ENCODE measurements at places on chromosomes 5 and 9.

- no peak for DNase-seq
Observed at GRCh38 chr9:17130291-17130690, 4.5 kb upstream of the CNTLN start.

DNA sequence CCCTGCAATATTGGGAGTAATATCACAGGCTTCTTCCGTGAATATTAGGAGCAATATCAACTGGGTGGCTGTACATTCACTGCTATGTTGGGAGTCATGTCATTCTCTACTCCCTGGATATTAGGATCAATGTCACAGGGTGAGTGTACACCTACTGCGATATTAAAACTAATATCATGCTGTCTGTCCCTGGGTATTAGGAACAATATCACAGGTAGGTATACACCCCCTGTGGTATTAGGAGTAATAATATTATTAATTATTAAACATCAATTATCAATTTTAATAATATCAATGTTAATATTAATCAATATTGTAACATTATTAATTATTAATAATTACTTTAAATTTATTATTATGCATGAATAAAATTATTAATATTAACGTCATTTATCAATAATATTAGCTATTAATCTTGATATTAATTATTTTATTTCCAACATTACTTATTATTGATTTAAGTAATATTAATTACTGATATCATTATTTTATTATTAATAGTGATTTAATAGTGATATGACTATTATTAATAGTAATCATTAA, 121.9 kb downstream of the TMEM38B start:
- DNase-seq = no peak

- DNase-seq = no peak
Observed at GRCh38 chr9:122360891-122361290, 9.9 kb upstream of the PTGS1 start.

DNA sequence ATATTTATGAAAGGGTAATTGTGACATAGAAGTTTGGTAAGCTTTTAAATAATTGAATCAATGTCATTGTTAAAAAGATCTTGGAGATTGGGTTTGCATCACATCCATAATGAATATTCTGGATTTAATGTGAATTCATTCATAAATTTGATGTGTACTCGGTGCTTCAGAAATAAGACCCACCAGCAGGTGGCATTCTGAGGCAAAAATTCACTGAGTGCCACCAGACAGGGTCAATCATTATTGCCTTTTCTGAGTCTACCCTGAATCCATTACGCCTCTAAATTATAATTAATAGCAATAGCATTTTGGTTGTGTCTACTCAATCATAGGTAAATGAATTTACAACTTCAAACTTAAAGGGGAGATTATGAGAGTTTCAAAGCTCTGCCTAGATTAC, 1.0 kb downstream of the TRPC7 start:
- DNase-seq = no peak

GRCh38 chr9:36150574-36151315, 14.2 kb downstream of the GLIPR2 start:
- no peak for DNase-seq

DNA sequence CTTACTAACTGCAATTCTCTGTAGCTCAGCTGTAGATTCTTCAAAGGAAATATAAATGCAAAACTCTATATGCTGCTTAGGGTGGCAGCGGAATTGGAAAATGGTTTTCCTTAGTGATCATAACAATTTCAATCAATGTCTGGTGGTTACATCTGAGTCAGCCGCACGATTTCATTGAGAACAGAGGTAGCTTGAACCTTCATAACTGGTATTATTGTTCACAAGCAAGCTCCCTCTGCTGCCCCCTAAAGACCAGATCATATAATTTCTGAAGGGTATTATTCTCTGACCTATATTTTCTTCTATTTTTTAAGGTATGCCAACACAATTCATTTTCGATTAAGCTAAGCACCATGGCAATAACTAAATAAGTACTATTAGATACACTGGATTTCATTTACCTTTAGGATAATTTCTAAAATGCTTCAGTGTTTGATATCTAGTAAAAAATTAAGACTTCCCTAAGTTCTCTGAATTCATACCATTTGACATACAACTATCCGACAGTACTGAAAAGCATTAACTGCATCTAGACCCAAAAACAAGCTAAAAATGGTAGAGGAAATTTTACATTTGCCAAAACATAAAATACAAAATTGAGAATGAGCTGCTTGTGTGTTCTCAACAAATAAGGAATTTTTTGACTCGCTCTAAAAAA, 181.1 kb upstream of the SPEF2 start:
- DNase-seq = no peak

DNA sequence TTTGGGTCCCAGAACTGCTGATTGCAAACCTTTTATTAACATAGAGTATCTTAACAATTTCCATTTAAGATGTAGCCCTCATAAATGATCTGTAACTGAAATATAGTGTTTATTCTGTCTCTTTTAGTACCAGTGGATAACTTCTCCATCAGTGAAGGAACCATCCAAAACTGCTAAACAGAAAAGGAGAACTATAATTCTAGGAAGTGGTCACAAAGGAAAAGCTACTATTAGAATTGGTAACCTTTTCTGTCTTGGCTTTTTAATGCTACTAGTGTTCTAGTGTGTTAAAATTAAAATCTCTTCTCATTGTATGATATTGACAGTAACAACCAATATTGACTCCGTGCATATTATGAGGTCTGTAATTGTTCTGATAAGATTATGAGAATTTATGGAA, 12.8 kb downstream of the CEP78 start:
- no peak for DNase-seq

- DNase-seq = no peak
Observed at GRCh38 chr5:89447027-89447426, 564.0 kb upstream of the MEF2C start.

DNA sequence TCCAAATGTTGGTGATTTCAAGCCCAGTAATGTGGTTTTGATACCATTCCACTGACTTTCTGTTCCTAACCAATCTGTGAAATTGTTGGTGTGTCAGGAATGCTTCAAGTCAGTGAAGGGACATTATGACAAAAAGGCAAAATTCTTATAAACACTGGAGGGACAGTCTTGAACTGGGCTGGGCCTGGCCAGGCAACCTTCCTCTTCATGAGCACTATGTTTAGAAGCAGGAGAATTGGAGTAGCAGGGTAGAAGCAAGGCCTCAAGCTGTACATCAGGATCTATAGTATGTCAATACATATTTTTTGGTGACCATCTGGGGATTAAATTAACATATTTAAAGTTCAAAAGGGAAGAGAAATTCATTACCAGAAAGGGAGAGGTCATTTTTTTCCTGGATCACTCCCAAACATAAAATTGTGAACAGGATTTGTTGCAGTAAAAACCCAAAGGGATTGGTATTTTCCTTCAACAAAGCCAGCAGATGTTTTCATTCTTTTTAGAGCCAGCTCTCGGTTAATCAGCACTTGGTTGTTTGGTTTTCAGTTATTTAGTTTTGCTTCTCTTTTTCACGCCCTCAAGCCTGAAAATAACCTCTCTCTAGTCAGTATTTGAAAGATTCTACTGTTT, 77.9 kb upstream of the PIK3R1 start:
- no peak for DNase-seq

GRCh38 chr9:76657265-76657664, 107.0 kb upstream of the PCA3 start:
- DNase-seq = no peak

DNA sequence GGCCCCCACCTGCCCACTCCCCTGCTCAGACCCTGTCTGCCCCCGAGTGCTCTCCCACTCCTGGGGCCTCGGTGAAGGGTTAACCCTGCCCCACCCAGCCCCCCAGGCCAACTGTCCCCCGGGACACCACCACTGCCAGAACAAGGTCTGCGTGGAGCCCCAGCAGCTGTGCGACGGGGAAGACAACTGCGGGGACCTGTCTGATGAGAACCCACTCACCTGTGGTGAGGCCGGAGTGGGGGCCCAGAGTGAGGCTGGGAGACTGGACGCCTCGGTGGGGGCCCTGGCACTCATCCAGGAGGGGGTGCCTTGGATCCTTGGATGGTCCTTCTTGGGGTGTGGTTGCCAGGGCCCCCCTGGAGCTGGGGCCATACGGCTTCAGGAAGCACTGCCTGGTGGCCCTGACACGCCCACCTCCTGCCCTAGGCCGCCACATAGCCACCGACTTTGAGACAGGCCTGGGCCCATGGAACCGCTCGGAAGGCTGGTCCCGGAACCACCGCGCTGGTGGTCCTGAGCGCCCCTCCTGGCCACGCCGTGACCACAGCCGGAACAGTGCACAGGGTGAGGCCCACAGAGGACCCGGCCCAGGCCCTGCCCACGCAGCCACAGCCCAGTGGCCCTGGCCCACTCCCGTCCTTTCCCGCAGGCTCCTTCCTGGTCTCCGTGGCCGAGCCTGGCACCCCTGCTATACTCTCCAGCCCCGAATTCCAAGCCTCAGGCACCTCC, 2.1 kb downstream of the MAMDC4 start:
- DNase-seq = no peak

- DNase-seq = no peak
Observed at GRCh38 chr9:88889386-88889785, 101.9 kb upstream of the S1PR3 start.

GRCh38 chr9:74512416-74512815, 15.3 kb downstream of the RORB start:
- no peak for DNase-seq

- no peak for DNase-seq
Observed at GRCh38 chr5:151200913-151201595, 22.8 kb downstream of the CCDC69 start.

DNA sequence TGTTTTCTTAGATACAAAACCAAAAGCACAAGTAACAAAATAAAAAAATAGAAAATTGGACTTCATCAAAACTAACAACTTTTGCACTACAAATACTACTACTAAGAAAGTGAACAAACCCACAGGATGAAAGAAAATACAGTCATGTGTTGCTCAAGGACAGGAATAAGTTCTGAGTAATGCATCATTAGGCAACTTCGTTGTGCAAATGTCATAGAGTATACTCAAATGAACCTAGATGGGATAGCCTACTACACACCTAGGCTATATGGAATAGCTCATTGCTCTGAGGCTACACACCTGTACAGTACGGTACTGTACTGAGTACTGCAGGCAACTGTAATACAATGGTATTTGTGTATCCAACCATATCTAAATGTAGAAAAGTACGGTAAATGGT, 88.3 kb downstream of the RAPGEF1 start:
- no peak for DNase-seq

DNA sequence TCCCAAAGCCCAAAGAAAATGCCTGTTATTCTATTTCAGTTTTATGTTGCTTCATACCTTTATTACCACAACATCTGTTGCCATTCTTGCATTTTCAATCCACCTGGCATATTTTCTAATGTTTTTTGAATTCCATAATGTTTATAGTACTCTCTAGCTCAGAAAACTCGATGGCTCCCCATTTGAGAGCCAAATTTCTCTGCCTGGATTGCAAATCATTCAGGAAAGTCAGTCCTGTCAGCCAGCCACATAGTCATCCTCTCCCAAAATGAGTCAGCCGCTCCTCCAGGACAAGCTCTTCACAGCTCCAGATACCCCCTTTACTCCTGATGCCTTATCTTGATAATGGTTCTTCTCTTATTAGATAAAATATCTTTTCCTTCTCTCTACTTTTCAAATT, 78.2 kb upstream of the ADCY2 start:
- no peak for DNase-seq

- no peak for DNase-seq
Observed at GRCh38 chr5:127696683-127697082, 6.5 kb upstream of the CCDC192 start.

DNA sequence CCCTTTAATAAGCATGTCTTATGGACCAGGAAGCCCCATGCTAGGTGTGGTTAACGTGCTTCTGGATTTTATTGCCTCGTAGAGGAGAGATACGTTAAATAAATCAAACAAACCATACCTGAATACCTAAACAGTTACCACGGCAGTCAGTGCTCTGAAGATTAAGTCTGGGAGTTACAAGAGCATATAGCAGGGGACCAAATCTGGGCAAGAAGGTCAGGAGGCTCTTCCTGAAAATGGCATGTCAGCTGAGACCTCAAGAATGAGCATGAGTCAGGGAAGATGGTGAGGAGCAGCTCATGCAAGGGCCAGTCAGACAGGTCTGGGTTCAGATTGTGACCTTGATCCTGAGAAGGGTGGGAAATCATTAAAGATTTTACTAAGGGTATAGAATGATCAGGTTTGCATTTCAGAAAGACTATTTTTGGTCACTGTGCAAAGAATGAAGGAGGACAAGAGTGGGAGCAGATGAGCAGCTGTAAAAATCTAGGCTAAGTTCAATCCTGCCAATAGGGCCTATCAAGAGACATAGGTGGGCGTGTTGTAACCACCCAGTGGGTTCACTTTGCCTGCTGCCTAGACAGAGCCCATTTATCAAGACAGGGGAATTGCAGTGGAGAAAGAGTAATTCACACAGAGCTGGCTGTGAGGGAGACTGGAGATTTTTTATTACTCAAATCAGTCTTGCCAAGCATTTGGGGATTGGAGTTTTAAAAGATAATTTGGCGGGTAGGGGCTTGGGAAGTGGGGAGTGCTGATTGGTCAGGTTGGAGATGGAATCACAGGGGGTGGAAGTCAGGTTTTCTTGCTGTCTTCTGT, 4.8 kb upstream of the ZNF366 start:
- DNase-seq = no peak

- DNase-seq = no peak
Observed at GRCh38 chr9:125579030-125579932, 127.7 kb downstream of the MAPKAP1 start.

GRCh38 chr9:131099102-131099606, 2.8 kb downstream of the AIF1L start:
- DNase-seq = no peak

DNA sequence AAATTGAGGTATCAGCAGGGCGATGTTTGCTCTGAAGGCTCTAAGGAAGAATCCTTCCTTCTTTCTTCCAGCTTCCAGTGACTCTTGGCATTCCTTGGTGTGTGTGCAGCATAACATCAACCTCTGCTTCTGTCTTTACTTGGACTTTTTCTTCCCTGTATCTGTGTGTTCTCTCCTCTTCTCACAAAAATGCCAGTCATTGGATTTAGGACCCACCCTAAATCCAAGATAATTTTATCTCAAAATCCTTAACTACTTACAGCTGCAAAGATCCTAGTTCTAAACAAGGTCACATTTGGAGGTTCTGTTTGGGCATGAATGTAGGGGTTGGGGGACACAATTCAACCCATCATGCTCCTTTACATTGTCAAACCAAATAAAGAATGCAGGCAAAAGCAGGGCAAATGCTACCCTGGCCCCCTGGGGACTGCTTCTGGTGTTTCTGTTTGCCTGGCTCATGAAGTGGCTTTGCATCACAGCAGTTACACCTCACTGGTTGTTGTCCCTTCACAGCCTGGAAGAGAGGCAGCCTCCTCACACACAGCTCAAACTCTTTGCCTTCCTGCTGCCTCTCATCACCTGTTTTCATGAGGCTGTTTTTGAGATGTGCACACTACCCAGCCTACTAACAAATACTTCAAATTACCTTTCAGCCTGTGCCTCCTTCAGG, 64.8 kb upstream of the PLCXD3 start:
- DNase-seq = no peak

- DNase-seq = no peak
Observed at GRCh38 chr5:44875661-44876605, 67.2 kb downstream of the MRPS30 start.

Measured in CD4-positive, alpha-beta T cell treated with Interleukin-15 for 1 hour (primary cell).